ENCODE measurements at places on chromosomes 16 and 17. TPM values are rescaled to one million over a fixed set of nuclear protein-coding genes. Genes with fewer than 3 reads are reported as not detected.

DNA sequence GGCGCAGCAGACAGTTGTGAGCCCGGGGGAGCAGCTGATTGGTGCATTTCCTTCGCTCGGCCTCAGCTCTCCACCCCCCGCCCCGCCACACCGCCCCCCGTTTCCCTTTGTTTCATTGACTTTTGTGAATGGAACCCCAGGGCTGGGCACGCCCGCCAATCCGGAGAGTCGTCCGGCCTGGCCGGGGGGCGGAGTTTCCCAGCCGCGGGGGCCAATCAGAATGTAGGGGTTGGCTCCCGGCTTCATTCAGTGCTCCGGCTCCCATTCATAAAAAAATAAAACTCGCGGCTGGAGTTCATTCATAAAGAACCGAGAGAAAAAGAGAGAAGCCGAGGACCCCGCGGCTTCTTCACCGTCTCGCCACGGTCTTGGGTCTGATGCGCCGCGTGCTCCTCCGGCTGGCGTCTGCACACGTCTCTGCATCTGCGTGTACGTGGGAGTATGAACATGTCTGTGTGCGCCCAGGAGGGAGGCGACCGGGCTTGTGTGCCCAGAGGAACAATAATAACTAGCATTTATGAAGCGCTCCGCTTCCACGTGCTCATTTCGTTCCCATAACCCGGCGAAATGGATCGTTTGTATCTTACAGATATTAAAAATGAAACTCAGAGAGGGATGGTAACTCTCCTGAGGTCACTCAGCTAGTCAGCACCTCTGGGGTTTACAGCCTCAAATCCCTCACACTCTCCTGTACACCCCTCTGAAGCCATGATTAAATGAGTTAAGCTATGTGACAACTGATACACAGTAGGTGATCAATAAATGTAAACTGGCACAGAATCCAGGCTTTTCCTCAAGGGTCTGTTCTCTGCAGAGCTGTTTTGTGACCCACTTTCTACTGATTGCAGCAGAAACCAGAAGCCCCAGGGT lies at the start of gene ETV4:
Gene ETV4 (minus strand): TSS at position 22 of the 870 bp plus-strand sequence. CDS start 723 bp downstream, outside the sequence.
- DNase-seq: peak; percentile 91

GRCh38 chr16:4347765-4348509 lies 3.2 kb downstream of the PAM16 start:
- DNase-seq: no peak

GRCh38 chr17:38673707-38674013 lies 1.1 kb downstream of the EPOP start:
- DNase-seq: no peak

GRCh38 chr17:19299866-19300265 lies 62.7 kb downstream of the B9D1 start:
- DNase-seq: no peak

- DNase-seq: peak; percentile 12
Observed at GRCh38 chr16:56193951-56194726, 2.9 kb downstream of the GNAO1 start.

DNA sequence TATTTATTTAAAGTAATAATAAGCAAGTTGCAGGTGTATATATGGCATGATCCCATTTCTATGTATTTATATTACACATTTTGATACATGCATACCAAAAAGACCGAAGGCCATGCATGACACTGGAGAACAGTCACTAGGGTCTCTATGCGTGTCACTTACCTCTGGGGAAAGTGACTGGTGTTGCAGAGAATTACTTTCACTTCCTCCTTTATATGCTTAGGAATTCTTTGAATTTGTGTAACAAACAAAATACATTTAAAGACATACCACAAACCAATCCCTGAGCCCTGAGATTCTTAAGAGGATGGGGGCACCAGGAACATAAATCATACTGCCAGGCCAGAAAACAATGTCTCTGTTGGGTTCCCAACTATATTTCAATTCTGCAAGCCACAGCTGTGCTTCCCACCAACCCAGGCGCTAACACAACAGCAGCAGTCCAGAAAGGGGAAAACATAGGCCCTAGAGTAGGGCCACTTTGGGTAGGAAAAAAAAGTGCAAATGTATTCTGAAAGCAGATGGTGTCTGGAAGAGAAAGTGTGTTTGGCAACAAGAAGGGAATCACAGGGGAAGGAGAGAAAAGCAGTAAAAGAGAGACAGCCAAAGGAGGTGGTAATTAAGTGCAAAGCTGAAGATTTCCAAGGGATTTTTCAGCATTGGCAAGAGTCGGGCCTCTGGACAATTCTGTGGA lies 24.5 kb upstream of the HYDIN start:
- DNase-seq: peak; percentile 22

The C1QTNF1 gene
- 1.5 TPM for total RNA-seq

- DNase-seq: no peak
Observed at GRCh38 chr17:37045351-37045922, 96.7 kb downstream of the AATF start.

DNA sequence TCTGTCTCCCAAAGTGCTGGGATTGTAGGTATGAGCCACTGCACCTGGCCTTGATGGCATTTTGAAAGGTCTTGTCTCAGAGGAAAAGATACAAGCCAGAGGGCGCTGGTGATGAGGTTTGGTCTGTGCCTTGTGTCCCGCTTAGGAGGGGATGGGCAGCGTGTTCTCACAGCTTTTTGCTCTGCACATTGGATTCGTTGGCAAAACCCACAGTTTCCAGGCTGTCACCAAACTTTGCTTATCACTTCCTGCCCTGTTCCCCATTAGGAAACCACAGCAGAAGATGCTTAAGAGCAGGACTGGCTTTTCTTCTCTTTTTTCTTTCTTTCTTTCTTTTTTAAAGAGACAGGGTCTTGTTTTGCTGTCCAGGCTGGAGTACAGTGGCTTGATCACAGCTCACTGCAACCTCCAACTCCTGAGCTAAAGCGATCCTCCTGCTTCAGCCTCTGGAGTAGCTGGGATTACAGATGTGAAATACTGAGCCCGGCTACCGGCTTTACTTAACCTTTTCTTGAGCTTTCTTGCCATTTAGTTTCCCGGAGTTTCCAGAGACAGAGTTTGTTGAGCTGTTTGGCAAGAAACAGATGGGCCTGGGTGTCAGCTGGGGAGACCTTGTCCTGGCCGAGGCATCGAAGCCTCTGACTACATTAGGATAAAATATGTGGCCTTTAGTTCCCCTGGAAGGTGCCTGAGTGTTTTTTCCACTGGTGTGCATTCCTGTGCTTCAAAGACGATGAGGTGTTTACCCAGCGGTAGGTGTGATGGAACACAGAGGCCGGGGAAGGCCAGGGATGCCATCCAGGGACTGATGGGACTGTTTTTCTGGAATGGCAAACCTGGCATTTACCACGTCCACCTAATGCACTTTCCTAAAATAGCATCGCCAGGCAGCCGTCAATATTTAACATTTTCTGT lies 112.9 kb downstream of the ABCC1 start:
- DNase-seq: no peak

DNA sequence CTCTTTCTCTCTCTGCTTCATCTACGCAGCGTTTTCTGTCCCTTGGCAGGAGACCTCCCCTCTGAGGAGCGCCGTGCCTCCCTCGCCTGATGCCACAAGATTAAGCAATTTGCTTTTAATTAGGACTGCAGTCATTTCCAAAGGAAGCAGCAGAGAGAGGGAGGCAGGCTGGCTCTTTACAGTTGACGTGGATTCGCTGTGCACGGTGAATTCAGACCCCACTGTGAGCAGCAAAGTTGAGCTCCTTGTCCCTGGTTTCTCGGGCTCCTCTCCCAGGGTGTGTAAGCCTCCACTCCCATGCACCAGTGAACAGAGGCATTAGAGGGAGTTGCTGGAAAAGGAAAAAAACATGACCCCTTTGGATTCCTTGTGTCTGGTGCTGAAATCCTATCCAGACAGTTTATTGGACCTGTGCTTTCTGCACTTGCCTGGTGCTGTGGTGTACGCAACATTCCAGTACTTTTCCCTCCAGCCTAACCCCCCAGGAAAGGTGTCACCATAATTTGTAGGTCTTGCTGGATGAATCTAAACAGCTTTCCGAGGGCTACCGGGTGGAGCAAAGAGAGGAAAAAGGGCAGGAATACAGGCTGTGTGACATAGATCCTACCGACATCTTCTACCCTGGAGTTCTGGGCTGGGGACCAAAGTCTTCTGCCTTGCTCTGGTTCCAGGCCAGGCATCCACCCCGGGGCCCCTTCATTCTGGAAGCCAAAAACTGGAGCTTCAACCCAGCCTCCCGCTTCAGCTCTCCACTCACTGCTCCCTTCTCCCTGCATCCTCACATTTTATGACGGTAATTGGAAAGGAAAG lies 171.0 kb downstream of the MAF start:
- no peak for DNase-seq

DNA sequence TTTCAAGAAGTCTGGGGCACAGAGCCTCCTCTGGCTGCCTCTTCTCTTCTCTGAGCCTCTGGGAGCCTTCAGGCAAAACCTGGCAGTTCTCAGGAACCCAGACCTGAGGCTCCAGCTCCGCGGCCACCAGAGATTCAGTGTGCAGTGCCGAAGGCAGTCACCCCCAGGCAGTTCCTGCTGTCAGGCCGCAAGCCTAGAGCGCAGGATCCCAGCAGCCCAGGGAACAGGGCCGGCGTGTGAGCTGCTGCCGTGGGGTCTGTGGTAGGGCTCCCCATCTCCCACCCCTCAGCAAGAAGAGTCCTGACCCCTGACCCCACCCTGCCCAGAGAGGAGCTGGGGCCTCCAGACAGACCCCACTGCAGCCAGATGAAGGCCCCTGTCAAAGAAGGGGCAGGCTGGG lies 78.2 kb downstream of the AMFR start:
- no peak for DNase-seq

- DNase-seq: peak; percentile 95
Observed at GRCh38 chr17:17032131-17032692, 10.0 kb upstream of the MPRIP start.

DNA sequence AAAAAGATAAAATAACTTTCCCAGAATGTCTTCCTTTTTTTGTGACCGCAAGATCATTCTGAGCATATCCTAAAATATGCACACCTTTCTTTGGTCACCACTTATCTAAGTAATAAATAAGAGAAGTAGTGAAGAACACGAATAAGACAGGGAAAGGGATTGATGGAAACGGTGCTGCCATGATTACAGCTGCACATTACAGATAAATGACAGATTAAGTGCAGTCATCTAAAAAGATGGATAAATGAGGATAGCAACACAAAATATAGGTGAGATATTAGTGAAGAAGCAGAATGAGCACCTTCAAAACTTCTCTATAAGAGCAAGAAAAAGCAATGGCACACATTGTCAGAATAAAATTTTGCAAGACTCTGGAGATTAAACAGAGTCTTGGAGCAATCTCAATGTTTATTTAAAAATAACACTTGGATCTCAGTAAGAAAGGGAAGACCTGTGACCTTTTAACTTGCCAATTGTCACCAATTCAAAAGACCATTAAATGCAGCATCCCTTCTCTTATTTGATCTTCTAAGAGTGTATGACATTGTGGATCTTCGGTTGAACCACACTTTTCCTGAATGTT lies 567.1 kb downstream of the KCNJ2 start:
- DNase-seq: no peak

The SPATA33 gene
- 7.1 TPM for total RNA-seq

The PPP1R27 gene
- total RNA-seq: 12.7 TPM

DNA sequence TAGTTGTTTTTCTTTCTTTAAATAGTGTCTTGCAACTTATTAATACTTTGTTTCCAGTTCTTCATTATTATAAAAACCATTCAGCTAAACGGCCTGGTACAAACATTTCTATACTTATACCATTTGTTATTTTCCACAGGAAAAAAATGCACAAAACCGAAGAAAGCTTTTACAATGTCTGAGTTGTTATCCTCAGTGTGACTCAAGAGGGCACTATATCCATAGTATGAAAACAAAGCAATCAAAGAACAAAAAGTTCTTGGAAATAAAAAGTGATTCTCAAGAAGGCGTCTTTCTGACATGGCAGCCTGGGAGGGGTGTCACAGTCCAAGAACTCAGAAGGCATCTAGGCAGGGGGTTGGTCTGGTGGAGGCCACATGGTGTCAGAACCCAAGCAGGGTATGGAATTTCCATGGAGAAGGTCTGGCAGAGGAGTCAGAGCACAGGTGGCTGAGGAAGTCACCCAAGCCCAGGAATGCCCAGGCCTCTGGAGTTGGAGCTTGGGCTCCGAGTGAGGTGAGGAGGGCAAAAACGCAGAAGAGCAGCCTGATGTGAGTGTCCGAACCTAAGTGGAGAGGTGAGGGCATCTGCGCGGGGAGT lies 70.9 kb upstream of the ATP2A3 start:
- peak; percentile 15 for DNase-seq

DNA sequence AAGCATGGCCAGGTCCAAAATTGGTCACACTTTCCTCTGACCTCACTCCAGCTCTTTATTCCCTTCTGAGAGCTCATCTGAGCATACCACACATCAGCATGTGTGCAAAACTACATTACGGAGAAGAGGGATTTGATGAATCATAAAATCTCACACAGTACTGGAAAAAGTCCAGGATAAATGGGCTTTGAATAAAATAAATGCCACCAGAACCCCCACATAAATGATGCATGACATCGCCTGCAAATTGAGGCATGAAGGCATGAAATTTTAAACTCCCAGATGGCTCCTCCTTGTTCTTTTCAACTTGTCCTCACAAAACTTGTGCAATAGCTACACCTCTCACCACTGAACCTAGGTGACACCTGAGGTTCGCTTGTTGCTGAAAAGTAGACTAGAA lies 439.5 kb downstream of the CA10 start:
- DNase-seq: no peak

The MGAT5B gene
- total RNA-seq: 0.11 TPM

DNA sequence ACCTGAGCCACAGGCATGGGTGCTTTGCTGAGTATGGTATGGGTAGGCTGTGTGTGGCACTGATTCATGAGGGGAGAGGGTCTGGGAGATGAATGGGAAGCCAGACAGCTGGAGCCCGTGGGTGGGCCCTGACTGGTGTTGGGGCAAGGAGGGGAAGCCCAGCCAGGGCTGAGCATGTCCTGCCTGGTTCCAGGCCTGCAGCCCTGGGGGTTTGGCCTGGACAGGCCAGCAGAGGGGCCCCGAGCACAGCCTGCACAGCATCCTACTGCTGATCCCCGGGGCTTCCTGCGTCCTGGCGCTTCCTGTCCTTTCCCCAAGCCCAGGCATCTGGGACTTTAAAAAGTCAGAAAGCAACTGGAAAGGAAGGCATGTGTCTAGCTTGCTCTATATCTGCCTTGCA lies 4.6 kb upstream of the MVD start:
- DNase-seq: no peak

The EDC4 gene
- 147 TPM for total RNA-seq

GRCh38 chr17:43175213-43176118 lies 4.5 kb downstream of the NBR1 start:
- DNase-seq: peak; percentile 18

DNA sequence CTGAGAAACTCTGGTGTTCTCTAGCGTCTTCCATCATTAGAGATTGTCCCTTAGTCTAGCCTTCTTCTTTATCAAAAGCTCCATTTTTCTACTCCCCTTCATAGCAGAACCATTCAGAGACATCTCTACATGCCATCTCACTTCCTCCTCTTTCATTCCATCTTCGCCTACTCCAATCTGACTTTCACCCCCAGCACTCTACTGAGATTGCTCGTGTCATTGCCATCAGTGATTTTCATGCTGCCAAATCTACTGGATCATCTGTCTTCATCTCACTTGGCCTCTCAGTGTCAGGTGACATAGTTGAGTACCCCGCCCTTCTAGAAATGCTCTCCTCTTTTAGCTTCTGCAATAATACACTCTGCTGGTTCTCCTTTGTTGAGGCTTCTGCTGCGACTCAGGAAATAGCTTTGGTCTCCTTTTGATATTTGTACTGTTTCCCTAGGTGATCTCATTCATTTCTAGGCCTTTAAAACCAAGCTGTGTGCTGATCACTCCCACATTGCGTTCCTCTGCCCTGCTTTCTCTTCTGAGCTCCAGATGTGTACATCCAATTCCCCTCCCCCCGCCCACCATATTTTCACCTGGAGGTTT lies 119.1 kb downstream of the FTO start:
- DNase-seq: peak; percentile 70

Data from myocyte (in vitro differentiated cells).